Activated CD4-positive, alpha-beta memory T cell treated with anti-CD3 and anti-CD28 coated beads for 36 hours (primary cell): ENCODE measurements at places on chromosomes 5 and 9. TPM values are rescaled to one million over a fixed set of nuclear protein-coding genes. Genes with fewer than 3 reads are reported as not detected.

DNA sequence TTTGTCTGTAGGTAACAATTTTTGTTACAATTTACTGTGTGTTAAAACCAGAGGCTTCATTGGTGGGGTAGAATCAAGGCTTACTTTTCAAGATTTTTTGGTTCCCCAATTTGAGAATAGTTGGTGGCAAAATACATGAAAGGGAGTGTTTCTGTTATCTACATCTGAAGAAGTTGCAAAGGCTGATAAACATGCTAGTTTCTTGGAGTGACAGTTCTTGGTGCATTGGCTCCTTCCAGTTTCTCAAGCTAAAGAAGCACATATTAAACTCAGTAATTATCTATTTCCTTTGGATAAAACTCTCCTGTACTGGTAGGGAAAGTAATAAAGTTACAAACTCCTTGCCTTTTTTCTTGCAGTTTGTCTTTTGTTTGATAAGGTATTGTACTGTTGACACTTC, 5.9 kb downstream of the MACIR start:
- H3K4me3 ChIP-seq = no peak overlapping the region
- H3K36me3 ChIP-seq = peaks cover 4% of the 10 kb centered on the region
- H3K27ac ChIP-seq = no peak overlapping the region
- no peak for DNase-seq

DNA sequence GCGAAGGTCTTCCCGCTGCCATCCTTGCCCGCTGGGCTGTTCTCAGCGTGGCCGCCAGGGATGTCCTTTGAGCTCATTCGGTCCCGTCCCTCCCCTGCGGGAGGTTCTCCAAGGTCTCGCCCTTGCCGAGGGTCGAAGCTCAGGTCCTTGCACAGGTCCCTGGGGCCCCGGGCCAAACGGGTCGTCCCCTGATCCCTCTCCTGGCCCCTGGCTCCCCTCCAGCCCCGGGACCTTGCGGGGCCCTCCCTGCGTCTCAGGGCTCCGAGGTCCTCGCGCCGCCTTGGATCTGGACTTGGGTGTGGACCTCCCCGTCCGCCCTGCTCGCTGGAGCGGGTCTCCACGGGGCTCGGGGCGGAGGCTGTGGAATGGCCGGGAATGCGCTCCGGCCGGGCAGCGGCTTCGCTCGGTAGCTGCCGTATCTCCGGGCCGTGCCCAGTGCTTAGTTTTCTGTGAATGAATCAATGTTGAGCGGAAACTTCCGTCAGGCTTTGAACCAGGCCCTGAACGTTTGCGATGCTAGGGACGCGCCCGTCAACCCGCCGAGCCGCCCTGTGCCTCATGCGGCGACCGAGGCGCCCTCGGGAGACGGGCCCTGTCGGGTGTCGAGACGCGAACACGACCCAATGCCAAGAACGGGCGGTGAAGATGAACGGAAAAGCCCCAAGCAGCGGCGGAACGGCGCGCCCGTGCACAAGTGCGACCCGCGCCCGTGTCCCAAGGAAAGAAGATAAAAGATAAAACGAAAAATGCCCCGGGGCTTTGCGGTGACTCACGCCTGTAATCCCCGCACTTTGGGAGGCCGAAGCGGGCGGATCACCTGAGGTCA, 780 bp downstream of the RNU6ATAC start:
- no peak overlapping the region for H3K27ac ChIP-seq
- peak; percentile 78 for DNase-seq
- H3K4me1 ChIP-seq = peaks cover 19% of the 10 kb centered on the region
- H3K27me3 ChIP-seq = no peaks in the 10 kb centered on the region
- H3K36me3 ChIP-seq = peaks cover 3% of the 10 kb centered on the region

GRCh38 chr5:94818904-94819303, 200.4 kb downstream of the SLF1 start:
- no peaks in the 10 kb centered on the region for H3K36me3 ChIP-seq
- H3K27me3 ChIP-seq = no peaks in the 10 kb centered on the region
- no peak overlapping the region for H3K4me3 ChIP-seq
- no peak for DNase-seq

DNA sequence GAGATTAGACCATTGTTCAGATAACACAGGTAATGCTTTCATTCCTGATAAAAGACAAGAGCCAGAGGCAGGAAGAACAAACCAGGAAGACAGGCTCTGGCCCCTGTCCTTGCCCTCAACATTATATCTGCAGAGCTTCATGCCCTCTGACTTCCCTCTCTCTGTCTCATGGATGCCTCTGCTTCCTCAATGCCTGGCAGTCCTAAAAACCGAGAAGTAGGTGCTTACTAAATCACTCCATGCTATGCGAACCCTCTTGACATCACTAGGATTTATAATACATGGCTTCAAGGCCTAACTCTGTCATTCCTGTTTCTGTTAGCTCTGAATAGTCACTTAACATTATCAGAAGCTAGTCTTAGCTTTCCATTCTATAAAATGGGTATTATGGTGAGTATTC, 117.8 kb downstream of the TLR4 start:
- H3K4me1 ChIP-seq = peaks cover 22% of the 10 kb centered on the region
- DNase-seq = no peak
- no peak overlapping the region for H3K4me3 ChIP-seq
- no peaks in the 10 kb centered on the region for H3K36me3 ChIP-seq

GRCh38 chr5:60677850-60678664, 21.9 kb downstream of the DEPDC1B start:
- no peak for DNase-seq
- peaks cover 4% of the 10 kb centered on the region for H3K4me1 ChIP-seq
- no peaks in the 10 kb centered on the region for H3K27me3 ChIP-seq
- H3K27ac ChIP-seq = no peak overlapping the region

GRCh38 chr5:163612358-163613149, 107.1 kb downstream of the MAT2B start:
- no peak overlapping the region for H3K27ac ChIP-seq
- no peaks in the 10 kb centered on the region for H3K36me3 ChIP-seq
- DNase-seq = no peak
- no peaks in the 10 kb centered on the region for H3K4me1 ChIP-seq
- no peak overlapping the region for H3K4me3 ChIP-seq

DNA sequence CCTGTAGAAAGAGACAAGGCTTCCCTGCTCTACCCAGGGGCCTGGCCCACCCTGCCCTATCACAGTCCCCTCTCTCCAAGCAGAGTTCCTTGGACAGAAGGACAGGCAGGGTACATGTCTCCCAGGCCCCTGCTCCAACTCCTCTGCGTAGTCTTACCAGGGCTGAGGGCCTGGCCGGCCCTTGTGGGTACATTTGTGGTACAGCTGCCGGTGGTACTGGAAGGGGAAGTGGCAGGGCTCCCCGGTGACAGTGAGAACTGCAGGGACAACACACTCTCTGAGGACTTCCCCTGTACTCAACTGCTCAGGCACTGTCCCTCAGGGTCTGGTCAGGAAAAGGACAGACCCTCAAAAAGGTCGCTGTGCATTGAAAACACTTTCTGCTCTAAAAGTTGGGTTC, 3.6 kb downstream of the F12 start:
- no peak overlapping the region for H3K4me3 ChIP-seq
- peaks cover 27% of the 10 kb centered on the region for H3K4me1 ChIP-seq
- H3K36me3 ChIP-seq = no peaks in the 10 kb centered on the region
- H3K27ac ChIP-seq = no peak overlapping the region

DNA sequence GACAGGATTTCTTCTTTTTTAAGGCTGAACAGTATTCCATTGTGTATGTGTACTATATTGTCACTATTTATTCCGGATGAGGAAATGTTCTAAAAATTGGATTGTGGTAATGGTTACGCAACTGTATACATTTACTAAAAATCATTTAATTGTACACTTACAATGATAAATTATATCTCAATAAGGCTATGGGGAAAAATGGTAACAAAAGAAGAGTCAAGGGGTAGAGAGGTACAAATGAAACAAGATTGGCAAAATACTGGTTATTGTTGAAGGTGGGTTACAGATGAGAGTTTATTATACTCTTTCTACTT, 62.3 kb upstream of the TNFAIP8 start:
- peak overlapping the region; percentile 44 for H3K27ac ChIP-seq
- no peaks in the 10 kb centered on the region for H3K27me3 ChIP-seq
- H3K4me3 ChIP-seq = no peak overlapping the region
- H3K4me1 ChIP-seq = peaks cover 62% of the 10 kb centered on the region
- DNase-seq = no peak

The GFPT2 gene
- total RNA-seq = 0.12 TPM

The TMEM174 gene
- total RNA-seq = not detected

The PCSK5 gene
- 2.1 TPM for total RNA-seq
